Erythroblast (primary cell): ENCODE measurements at places on chromosomes 3 and 15.

DNA sequence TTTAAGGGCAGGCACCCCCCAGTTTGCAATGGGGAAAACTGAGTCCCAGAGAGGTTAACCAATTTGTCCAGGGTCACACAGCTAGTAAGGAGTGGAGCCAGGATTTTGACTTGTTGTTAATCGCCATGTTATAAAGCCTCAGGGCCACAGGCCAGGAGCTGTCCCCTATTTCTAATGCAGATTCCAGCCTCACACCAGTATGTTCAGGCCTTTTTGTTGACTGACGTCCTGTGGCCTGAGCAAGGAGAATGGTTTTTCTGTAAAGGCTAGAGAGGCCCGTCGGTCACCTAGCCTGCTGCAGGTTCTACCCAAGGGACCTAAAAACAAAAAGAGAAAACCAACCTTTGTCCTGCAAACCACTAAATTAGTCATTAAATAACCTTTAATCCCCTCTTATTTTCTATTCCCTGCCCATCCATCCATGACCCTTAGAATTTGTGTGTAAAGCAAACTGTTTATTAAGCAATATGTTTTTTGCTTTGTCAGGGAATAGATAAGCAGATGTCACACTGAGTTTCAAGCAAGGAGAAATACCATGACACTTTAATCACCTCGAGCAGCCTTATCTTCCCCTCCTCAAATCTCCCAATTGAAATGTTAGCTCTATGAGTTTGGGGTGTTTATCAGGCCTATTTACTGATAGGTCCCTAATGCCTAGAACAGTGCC lies 14.1 kb downstream of the ACOX2 start:
- peak; percentile 87 for DNase-seq

- DNase-seq, result no peak
Observed at GRCh38 chr15:73802431-73803041, 49.4 kb upstream of the INSYN1 start.

DNA sequence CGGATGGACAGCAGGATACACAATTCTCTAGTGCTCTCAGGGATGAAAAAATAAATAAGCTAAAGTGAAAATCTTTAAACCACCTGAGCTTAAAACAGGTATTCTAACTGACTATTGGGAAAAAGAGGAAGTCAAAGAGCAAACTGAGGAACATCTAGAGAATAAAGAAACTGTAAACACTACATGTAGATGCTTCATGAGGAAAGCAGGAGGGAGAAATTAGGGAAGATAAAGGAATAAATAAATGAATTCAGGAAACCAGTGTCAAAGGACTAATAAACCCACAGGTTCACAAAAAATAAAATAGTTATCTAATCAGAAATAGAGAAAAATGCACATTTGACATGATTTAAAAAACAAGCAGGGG lies 525 bp upstream of the MCCC1 start:
- no peak for DNase-seq

DNA sequence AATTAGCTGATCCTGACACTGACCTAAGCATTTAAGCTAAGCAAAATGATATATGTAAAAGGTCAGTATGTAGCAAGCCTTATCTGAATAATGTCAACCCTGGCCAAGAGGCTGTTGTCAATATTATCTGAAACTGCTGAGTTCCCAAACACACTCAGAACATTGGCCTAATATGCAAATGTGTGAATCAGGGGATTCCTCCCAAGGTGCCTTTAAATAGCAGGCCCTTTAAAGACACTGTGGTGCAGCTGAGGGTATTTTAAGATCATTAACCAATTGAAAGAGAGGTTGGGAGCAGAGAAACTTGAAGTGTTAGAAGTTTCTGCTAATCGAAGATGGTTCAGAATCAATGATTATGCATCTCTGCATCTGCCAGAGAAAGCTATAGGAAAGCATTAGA lies 207.0 kb downstream of the NTRK3 start:
- DNase-seq, result no peak

DNA sequence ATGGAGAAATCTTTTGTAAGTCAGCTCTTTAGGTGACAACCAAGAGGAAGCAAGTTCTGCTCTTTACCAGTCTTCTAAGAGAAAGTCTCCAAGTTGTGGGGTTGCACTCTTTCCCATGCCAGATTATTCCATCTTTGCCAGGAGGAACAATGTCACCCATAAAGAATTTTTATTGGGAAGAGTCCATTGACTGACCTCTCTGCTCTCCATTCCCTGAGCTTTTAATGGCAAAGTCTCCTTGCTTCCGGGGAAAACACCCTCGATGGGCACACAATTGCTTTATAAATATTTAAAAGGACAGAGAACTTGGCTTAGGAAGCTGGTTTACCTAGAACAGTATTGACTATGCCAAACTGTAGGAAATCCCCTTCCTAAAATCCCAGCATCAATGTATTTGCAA lies 19.9 kb upstream of the UBE2E1 start:
- DNase-seq, result no peak

DNA sequence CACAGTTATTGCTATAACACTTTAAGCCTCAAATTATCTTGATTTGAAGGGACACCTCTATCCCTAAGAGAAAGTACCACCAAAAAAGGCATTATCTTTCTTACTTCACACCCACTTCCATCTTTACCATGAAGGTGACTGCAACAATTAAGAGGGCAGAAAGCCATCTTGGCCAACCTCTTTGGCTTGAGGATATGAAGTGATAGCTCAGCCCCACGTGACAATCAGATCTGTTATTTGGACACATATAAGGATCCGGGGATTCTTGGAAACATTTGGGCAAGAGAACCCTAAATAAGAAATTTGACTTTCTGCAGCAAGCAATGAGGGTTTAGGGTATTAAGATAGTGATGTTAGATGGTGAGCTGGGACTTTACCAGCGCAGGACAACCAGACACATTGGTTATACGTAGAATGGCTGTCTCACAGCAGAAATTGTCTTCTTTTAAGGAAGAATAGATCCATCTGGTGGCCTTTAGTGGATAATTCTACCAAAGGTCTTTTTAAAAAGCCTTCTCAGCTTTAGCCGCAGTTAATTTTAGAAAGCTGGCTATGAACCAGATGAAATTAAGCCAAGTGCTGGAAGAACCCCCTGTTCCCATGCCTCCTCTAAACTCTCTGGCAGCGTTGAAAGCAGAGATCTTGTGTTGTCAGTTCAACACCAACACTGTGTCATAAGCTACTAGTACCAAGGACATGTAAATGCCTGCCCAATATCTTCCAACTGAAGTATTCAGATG lies 12.3 kb downstream of the HCLS1 start:
- no peak for DNase-seq

DNA sequence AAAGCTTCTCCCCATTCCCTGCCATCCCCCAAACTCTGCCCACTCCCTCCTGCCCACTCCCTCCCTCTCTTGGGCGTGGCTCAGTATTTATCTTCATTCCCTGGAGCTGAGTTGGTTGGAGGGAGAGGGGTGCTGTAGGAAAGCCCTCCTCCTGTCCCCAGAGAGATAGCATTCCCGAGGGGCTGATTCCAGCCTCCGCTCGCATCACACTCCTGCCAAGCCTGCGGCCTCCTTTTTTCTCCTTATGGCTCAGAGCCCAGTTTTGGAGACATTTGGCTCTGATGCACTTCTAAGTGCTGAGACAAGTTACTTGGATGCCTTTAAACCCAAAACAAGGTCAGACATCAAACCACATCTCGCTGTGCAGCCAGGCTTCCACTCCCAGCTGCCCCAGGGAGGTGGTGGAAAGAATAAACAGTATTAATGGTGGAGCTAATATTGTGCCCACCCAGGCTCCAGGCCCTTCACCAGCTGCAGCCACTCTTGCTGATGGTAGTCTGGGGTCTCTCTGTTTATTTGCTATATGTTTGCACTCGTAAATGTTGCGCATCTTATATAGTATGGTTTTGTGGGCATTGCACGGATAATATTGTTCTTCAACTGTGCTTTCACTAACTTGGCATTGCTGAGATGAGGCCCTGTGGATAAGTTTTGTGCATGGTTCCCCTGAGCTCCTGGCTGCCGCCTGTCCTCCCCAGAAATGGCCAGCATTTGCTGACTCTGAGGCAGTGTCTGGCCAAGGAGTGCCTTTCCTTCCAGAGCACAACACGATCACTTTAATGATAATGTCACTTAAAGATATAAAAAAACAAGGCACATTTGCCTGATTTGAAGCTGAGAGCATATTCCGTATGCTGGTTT lies 157.2 kb downstream of the LRRC28 start:
- DNase-seq, result no peak

DNA sequence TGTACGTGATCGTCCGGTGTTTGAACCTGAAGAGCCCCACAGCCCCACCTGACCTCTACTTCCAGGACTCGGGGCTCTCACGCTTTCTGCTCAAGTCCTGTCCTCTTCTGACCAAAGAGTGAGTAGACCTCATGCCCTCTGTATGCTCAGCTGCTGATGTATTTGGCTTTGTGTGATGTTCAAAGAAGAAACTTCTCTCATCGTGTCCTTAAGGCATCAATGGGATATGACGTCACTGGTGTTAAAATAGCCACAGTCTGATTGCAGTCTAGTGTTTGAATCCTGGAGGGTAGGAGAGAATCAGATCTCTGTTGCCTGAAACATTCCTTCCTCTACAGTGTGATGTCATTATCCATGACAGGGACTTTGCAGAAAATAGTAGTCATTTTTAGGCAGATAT lies 28.1 kb downstream of the ABHD2 start:
- no peak for DNase-seq

GRCh38 chr3:160831401-160831800 lies 75.4 kb downstream of the PPM1L start:
- DNase-seq, result no peak

GRCh38 chr3:120022729-120023128 lies 71.5 kb downstream of the GSK3B start:
- DNase-seq, result peak; percentile 34

DNA sequence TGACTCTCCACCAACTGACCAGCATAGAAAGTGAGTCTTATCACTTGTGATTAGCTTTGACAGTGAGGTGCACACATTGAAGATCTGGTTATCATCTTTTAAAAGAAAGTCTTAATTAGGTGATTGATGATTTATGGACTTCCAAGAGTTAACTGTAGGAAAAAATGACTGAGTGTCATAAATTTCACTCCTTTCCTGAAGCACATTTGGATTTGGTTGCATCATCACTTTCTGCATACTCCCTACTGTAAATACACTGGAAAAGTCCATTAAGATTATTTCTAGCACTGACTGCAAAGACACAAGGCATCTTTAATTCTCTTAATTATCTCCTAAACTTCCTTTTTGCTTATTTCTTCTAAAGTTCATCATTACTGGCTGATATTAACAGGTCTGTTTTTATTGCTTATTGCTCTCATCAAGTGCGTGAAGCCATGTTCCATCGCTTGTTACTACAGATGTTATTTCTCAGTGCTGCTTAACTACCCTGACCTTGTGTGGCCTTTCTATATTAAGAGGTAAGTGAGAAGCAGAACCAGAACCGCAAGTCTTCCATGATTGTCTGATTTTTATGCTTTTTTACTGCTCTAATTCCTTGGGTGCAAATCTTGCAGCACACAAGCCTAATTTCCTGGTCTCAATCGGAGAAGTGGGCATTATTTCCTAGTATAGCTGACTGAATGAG lies 153.2 kb downstream of the MEIS2 start:
- no peak for DNase-seq

GRCh38 chr3:88775026-88775690 lies 332.3 kb upstream of the EPHA3 start:
- no peak for DNase-seq

GRCh38 chr3:171396048-171396447 lies 64.2 kb downstream of the TNIK start:
- no peak for DNase-seq

DNA sequence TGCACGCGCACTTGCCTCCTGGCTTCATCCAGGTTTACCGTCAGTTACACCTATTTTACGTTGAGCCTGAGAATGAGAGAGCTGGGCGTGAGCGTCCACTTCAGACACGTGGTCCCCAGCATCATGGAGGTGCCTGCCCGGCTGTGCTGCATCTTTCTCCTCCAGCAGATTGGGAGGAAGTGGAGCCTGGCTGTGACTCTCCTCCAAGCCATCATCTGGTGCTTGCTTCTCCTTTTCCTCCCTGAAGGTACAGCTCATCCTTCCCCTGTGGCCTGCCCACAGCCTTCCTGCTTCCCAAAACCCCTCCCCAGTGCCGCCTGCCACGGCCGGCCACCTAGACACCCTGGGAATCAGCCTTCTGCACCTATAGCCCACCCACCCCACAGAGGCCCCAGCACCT lies 31.6 kb downstream of the SLC22A14 start:
- DNase-seq, result no peak
